ENCODE measurements at places on chromosomes 1 and 21.

DNA sequence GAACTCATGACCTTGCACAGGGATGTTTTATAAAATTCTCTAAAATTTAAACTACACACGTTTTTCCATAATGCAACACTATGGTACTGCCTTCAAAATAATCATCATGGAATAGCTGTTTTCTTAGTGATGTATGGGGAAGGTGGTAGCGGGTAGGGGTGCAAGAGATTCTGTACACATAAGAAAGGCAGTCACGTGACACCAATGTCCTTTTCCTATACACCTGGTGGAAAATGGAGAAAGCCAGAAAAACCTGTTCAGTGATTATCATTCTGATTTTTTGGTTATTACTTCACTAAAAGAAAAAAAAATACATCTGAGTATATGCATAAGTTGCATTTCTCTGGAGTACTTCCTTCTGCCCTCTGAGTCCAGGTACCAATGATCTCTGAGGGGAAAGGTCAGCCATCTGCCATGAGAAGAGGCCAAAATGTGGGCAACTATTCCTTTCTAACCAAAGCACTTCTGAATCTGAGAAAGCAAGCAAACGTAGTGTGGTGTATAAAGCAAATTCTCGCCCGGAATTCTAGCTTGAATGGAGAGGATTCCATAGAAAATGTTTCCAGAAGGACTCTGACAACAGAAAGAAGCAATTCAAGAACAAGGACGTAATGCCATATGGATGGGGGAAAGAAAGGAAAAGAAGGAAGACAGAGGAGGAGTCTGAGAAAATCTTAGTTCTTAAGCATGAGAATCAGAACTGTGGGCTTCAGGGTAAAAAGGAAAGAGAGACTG, 137.3 kb downstream of the RERE start:
- no peak for DNase-seq

DNA sequence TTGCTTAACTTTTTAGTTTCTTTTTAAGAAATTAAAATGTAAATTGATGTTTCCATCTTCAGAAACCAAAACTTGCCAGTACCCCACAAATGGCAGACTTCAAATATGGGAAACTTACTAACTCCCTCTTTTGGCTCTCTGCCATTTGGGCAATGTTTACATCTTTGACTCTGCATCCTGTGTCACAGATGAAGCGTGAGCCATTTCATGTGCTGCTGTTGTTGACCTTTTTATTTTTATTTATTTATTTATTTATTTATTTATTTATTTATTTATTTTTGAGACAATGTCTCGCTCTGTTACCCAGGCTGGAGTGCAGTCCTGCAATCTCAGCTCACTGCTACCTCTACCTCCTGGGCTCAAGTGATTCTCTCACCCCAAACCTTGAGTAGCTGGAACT, 16.0 kb upstream of the COG2 start:
- no peak for DNase-seq

- no peak for DNase-seq
These were observed 76.9 kb downstream of the CLIC6 start for GRCh38 chr21:34745557-34746255.

DNA sequence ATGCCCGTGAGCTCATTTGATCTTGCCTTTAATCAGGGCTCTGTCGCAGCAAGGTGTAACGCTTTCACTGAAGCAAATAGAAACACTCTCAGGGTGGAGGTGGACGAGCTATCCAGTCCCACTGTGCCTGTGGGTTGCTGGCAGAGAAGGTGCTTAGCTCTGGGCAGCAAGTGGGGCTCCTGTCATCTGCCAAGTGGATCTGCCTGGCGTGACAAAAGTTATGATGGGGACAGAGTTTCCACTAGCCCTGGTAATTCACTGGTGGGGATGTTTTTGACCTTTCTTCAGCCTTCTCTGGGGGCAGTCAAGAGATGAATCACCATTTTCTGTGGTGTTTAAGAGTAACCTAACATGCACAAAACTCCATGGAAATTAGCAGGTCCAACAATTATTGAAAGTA, 71.3 kb upstream of the EDEM3 start:
- DNase-seq, result no peak

GRCh38 chr21:28633839-28634555, 358.7 kb downstream of the LTN1 start:
- DNase-seq, result no peak

Data from posterior cingulate gyrus (tissue), 11 donors.